ENCODE measurements at places on chromosomes 6 and 20.

DNA sequence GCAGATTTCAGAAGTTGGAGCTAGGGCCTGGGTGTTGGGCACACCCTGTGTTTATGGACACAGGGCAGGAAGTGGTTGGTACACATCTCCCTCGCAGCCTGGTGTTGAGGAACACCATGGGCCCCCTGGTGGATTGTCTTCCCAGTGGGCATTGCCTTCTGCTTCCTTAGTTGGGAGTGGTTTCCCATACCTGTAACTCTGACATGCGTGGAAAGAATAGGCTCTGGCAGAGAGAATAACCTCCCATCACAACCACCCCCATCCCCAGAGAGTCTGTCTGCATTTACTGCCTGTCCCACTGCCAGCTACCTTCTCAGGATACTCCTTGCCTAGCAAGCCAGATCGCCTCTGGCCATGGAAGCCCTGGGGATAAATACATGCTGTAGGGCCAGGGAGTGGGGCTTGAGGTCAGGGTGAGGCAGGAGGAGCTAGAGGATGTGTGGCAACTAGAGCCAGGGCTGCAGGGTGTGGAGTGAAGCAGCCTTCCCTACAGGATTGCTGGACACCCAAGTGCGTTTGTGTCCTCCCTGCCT, 14.7 kb downstream of the LRRC73 start:
- DNase-seq: no peak

GRCh38 chr6:156876302-156876701, 99.1 kb downstream of the ARID1B start:
- DNase-seq: no peak

DNA sequence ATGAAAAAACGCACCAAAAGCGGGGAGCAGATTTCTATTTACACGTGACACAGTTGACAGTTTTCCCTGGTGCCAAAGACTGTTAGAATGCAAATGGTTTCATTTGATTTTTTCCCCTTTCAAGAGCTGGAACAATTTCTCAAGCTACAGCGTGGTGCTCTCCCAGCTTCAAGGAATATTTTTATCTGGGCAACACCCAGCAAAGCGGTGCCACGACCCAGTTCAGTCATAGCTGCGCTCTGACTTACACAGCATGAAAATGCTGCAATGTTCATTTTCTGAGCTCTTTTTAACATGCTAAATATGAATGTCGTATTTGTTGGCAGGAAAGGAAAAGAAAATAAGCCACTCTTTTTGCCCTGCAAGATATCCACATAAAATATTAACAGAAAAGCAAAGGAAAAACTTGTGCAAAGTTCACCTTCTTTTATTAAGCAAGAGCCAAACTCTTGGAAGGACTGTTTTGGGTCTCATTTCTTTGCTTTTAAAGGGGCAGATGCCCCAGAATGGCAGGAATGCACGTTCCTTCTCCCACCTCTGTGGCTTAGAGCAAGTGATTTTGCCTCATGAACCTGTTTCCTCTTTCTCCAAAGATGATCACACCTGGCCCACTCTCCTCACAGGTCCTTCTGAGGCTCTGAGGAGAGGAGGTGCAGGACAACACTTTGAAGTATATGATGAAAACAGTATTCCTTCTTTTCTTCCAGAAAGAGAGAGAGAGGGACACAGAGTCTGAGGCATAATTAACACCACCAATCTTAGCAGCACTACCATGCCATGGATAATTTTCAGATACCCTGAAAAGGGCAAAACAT, 47.0 kb downstream of the TTI1 start:
- DNase-seq: no peak

DNA sequence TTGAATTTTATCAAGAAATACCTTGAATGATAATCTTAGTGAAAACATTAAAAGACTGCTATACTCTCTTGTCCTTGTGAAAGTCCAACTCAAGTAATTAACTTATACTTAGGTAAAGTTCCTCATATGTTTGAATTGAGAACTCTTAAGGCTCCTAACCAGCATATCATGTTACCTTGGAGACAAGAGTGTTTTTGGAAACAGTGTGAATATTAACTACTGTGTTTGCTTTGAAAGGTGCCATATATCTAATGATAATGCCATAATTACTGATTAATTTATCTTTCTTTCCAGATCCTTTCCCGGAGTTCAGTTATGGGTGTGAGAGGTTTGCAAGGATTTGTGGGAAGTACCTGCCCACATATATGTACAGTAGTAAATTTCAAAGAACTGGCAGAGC, 10.5 kb downstream of the FAM120B start:
- DNase-seq: no peak
